ENCODE measurements at places on chromosomes 5 and 9.

- no peak for DNase-seq
Measured at GRCh38 chr5:67404256-67405100, 207.9 kb upstream of the CD180 start.

- DNase-seq, result no peak
Measured at GRCh38 chr9:95044731-95045508, 272.6 kb downstream of the FANCC start.

DNA sequence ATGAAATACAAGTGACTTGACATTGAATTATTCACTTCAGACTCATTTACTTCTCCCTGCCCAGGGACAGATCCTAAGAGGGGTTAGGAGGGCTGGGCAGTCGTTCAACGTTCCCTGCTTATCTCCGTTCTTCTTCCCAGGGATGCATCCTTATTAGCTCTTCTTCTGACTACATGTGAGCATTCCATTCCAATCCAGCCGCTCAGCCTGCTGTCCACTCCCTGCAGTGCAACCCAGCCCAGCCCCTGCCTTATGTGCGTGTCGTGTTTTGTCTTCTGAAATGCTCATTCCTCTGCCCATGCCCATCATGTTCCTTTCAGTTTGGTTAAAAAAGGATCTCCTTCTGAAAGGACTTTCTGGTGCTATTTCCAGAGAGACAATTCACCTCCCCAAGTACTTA lies 64.7 kb upstream of the PALM2AKAP2 start:
- no peak for DNase-seq

GRCh38 chr9:134057751-134058701 lies 9.8 kb downstream of the BRD3 start:
- DNase-seq, result no peak

DNA sequence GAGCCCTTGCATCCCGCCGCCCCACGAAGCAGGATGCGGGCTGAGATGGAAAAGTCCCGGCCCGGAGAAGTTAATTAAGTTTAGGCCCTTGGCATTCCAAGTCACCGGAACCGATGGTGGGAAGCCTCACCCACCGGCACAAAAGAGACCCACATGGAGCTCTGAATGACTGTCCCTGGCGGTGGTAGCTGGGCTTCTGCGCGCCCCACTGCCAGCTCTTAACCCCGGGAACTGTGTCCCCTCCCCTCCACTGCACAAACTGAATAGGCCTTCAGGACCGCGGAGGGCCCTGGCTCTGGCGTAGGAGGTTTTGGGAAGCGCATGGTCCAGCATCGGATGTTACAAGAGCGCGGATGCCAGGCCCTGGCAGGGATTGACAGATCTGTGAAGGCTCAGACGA lies 291.1 kb upstream of the TUT7 start:
- DNase-seq, result no peak

GRCh38 chr5:82274343-82275211 lies 3.6 kb downstream of the RPS23 start:
- no peak for DNase-seq

- no peak for DNase-seq
Measured at GRCh38 chr9:71710201-71710600, 58.1 kb downstream of the CEMIP2 start.

- DNase-seq, result no peak
Measured at GRCh38 chr9:98930792-98931191, 12.9 kb upstream of the COL15A1 start.
